Kidney (tissue), 22 donors: ENCODE measurements at places on chromosomes 12 and 14.

GRCh38 chr12:85951823-85952222 is 77.7 kb downstream of the NTS start:
- no peak for DNase-seq

- DNase-seq = no peak
Observed at GRCh38 chr14:106185837-106186233, 659.5 kb downstream of the TMEM121 start.

GRCh38 chr12:109893261-109893995 is 6.6 kb upstream of the TCHP start:
- no peak for DNase-seq

GRCh38 chr12:85603556-85603955 is 232.7 kb downstream of the RASSF9 start:
- DNase-seq = no peak

- no peak for DNase-seq
Observed at GRCh38 chr14:83421711-83422110, 1888.1 kb upstream of the SEL1L start.

DNA sequence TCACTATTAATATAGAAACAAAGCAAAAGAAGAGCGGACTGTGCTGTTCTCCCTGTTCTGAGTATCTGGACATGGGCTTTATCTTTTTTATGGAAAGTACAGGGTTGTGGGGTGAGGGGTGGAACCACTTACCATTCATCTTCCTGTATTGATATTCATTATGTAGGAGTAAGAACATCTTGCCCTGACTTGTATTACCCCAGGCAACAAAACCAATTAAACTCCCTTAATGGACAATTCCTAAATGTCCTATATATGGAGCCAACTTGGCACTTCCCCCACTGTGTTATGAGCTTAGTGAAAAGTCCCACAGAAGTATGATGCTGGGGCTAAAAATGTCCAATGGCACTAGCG is 139.9 kb upstream of the KRR1 start:
- DNase-seq = no peak

- DNase-seq = peak; percentile 82
Observed at GRCh38 chr12:27383429-27384260, 51.0 kb downstream of the BMAL2 start.

DNA sequence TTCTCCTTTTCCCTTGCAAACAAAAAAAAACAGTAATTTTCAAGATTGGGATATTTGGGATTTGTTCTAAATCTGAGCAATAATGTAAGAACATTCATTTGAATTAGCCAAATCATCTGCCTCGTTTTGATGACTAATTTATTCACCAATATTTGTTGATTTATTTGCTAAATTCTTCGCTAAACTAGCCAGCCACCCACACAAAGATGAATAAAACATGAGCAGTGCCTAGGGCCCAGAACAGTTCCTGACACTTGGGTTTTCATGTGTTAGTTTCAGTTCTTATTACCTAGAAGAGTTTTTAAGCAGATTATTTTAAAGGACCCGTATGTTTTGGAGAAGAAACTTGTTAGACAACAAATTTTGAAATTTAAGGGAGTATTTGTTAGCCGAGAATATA is 1.4 kb downstream of the ETNK1 start:
- no peak for DNase-seq
